Immature natural killer cell (primary cell): ENCODE measurements at places on chromosomes 3 and 15.

- no peak overlapping the region for H3K4me3 ChIP-seq
- DNase-seq = no peak
- H3K27ac ChIP-seq = peak overlapping the region; percentile 9
- peaks cover 10% of the 10 kb centered on the region for H3K4me1 ChIP-seq
- H3K36me3 ChIP-seq = no peaks in the 10 kb centered on the region
These were observed 32.6 kb upstream of the PCSK6 start for GRCh38 chr15:101522091-101522490.

DNA sequence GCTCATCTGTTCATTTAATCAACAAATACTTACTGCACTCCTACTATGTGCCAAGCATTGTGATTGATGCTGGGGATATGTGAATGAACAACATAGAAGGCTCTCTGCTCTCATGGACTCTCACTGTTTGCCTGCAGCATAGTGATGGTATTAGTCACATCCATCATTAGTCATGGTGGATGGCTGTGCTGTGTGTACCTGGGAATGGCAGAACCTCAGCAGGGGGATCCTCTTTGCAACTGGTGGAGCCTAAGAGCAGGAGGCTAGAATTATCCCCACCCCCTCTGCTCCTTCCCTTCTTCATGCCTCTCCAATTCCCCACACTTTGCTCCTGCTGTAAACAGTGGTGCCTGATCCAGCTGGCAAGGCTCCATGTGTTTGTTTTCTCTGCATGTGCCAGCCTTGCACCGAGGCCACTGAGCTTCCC is 20.5 kb downstream of the BOC start:
- H3K27me3 ChIP-seq = peaks cover 2% of the 10 kb centered on the region
- no peaks in the 10 kb centered on the region for H3K36me3 ChIP-seq
- H3K27ac ChIP-seq = no peak overlapping the region
- no peaks in the 10 kb centered on the region for H3K4me1 ChIP-seq

GRCh38 chr15:35064576-35065190 is 20.4 kb downstream of the NANOGP8 start:
- no peak overlapping the region for H3K4me3 ChIP-seq
- DNase-seq = no peak
- no peaks in the 10 kb centered on the region for H3K4me1 ChIP-seq
- no peak overlapping the region for H3K27ac ChIP-seq
- H3K36me3 ChIP-seq = no peaks in the 10 kb centered on the region

DNA sequence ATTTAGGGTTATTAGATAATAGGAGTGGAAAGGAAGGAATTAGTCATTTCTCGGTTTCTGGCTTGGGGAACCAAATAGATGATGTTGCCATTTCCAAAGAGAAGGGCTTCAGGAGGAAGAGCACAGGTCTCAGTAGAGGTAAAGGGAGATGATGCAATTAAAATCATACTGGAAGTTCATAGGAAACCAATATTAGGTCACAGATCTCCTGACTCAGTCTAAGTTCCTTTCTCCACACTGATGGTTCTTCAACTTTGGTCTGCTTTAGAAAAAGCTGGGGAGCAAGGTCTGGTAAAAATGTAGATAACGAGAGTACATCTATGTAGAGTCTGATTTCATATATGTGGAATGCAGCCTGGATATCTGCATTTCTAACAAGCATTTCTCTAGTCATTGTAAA is 130.9 kb downstream of the POLQ start:
- H3K36me3 ChIP-seq = no peaks in the 10 kb centered on the region
- H3K27ac ChIP-seq = no peak overlapping the region
- H3K27me3 ChIP-seq = peaks cover 1% of the 10 kb centered on the region
- no peaks in the 10 kb centered on the region for H3K4me1 ChIP-seq
- no peak for DNase-seq
- no peak overlapping the region for H3K4me3 ChIP-seq

GRCh38 chr3:17910922-17911321 is 168.5 kb upstream of the TBC1D5 start:
- DNase-seq = no peak
- no peaks in the 10 kb centered on the region for H3K27me3 ChIP-seq
- no peak overlapping the region for H3K27ac ChIP-seq
- no peaks in the 10 kb centered on the region for H3K36me3 ChIP-seq
- no peak overlapping the region for H3K4me3 ChIP-seq

- H3K4me1 ChIP-seq = no peaks in the 10 kb centered on the region
- H3K36me3 ChIP-seq = peaks cover 5% of the 10 kb centered on the region
- peaks cover 2% of the 10 kb centered on the region for H3K27me3 ChIP-seq
- no peak overlapping the region for H3K4me3 ChIP-seq
- H3K27ac ChIP-seq = no peak overlapping the region
These were observed 140.8 kb downstream of the UNC13C start for GRCh38 chr15:54119051-54119450.

- H3K27me3 ChIP-seq = no peaks in the 10 kb centered on the region
- peaks cover 15% of the 10 kb centered on the region for H3K4me1 ChIP-seq
- H3K4me3 ChIP-seq = no peak overlapping the region
- no peaks in the 10 kb centered on the region for H3K36me3 ChIP-seq
- no peak for DNase-seq
These were observed 78.2 kb downstream of the CLASP2 start for GRCh38 chr3:33639889-33640288.

DNA sequence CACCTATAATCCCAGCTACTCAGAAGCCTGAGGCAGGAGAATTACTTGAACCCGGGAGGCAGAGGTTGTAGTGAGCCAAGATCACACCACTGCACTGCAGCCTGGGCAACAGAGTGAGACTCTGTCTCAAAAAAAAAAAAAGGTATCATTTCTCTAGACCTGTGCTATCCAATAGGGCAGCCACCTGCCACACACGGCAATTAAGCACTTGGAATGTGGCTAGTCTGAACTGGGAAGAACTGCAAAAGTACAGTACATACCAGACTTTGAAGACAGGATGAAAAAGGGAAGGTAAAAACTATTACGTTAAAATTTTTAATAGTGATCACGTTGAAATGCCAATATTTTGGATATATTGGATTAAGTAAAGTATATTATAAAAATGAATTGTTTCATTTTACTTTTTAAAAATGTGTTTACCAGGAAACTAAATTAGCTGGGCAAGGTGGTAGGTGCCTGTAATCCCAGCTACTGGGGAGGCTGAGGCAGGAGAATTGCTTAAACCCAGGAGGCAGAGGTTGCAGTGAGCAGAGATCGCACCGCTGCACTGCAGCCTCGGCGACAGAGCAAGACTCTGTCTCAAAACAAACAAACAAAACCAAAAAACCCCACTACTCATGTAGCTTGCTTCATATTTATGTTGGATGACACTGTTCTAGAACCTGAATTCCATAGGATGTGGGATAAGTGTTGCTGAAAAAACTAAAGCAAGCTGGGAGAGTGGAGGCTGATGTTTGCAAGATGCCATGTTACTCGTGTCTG is 2.3 kb downstream of the CYP8B1 start:
- no peaks in the 10 kb centered on the region for H3K36me3 ChIP-seq
- no peaks in the 10 kb centered on the region for H3K4me1 ChIP-seq
- no peak overlapping the region for H3K4me3 ChIP-seq
- H3K27me3 ChIP-seq = no peaks in the 10 kb centered on the region
- no peak overlapping the region for H3K27ac ChIP-seq
- DNase-seq = no peak
